GM13977 (cell line): ENCODE measurements at places on chromosomes 2 and 18.

DNA sequence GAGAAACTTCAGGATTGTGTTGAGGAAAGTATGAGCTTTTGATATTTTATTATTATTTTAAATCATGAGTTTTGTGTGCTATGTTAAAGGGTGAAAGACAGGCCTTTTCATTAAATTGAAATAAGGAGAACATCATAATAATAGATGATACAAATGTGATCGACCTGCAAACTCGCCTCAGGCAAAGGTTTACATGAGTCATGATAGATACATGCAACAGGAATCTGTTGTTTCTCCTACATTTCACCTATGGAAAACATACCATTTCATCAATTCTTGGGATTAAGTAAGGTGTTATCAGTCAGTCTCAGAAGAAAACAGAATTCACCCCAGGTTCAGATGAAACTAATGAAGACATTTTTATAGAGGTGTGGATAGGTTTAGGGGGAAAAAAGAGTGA is 1992.5 kb upstream of the PIK3C3 start:
- DNase-seq, result no peak

DNA sequence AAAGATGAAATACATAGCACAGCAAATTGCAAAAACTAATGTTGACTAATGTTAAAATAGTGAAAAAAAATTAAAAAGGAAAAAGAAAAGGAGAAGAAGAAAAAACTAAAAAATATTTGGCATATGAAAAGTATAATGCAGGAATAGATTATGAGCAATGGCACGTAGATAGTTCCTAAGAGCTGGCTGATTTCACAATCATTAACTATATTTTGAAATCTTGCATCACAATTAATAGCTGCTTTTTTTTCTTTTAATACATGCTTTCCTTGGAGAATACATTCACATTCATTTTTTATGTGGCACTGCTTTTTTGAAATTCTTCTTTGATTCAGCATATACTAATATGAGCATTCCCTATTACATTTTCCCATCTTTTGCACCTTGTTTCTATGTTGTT is 299.8 kb downstream of the DPP10 start:
- no peak for DNase-seq

DNA sequence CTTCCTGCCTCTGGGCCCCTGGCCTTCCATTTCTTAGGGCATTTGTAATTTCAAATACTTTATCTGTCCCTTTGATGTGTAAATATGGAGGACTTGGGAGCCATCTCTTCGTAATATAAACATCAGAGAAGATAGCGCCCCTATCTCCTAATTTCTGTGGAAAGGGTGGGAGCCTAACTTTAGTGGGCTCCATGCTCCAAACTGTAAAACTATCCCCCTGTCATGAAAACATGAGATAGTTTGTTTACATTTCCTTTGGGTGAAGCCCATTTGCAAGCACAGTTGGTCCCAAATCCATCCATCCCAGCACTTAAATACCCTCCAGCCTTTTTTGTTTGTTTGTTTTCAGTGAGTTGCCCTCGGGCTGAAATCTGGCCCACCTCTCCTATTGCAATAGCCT is 782.6 kb upstream of the FSHR start:
- DNase-seq, result no peak

GRCh38 chr2:201842131-201842860 is 36.0 kb downstream of the CDK15 start:
- no peak for DNase-seq

DNA sequence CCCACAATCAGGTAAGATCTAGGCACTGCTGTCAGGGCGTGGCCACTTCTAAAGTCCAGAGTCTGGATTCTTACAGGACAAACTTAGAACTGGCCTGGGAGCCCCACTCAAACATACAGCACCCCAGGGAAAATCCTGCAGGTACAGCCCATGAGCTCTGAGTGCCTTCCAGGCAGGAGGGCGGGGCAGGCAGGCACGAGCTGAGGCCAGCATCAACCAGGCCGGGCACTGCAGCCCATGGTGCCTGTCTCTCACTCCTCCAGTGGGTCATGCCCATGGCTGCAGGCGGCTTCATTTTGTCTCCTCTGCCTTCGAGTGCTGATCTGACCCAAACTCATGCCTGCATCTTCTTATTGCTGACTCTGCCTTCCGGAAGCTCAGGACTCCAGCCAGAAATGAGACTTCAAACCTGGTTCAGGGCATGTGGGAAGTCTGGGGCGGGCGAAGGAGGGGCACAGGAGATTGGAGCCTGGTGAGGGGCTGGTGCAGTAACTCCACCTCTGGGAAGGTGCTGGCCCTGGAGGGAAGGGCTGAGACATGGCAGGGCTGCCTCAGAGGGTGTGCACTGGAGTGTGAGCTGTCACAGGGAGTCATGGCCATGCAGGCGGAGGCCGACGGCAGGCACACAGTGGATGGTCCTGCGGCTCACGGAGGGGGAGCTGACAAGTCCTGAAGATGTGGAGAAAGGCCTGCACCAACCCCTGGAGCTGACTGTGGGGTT is 40.5 kb downstream of the HS6ST1 start:
- no peak for DNase-seq

GRCh38 chr18:25771796-25772195 is 318.6 kb downstream of the SS18 start:
- DNase-seq, result no peak

DNA sequence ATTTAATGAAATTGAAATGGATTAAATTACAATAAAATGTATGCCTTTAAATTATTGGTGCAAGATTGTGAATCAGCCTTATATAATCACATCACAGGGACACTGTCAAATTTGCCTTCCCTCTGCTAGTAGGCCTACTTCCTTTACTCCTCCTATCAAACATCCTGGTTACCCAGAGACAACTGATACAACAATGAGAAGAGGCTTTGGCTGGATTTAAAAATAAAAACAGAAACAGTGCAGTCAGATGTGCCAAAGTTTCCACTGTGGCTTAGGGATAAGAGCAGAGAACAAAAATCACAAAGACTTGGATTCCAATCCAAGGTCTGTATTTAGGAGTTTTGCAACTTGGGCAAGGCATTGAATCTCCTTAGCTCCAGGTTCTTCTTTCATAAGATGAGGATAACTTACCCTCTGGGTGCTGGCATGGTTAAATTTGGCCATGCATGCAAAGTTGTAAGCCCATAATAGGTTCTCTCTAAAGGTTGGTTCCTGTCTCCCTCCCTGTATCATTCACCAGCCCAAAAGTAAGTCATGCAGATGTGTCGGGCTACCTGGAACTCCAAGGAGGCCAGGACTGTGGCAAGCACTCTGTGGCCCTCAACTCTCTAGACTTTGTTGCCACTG is 99.3 kb upstream of the LRATD1 start:
- no peak for DNase-seq

GRCh38 chr2:210086292-210086691 is 83.9 kb downstream of the RPE start:
- no peak for DNase-seq

DNA sequence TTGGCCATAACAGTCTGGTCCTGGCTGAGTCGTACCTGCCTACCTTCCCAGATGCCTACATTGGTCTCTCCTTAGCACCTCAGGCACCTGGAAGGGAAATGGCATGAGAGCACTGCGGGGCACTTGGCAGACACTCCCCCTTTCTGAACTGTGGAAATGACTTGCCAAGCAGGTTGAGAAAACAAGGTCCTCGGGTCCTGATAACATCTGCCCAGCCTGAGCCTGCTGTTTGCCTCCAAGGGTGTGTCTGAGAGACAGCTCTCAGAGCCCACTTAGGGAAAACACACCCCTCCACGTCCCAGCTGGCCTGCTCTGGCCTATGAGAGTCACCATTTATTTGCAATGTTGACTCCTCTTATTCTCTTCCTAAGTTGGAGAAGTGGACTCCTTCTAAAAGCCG is 10.5 kb downstream of the FAM110C start:
- no peak for DNase-seq

- DNase-seq, result no peak
Observed at GRCh38 chr2:72084584-72084976, 63.1 kb downstream of the CYP26B1 start.

GRCh38 chr18:28559511-28559910 is 382.6 kb upstream of the CDH2 start:
- no peak for DNase-seq

GRCh38 chr2:128606837-128607236 is 288.2 kb upstream of the HS6ST1 start:
- DNase-seq, result no peak
